GM13976 (cell line): ENCODE measurements at places on chromosomes 11 and 22.

GRCh38 chr11:4026389-4026788 lies 68.2 kb upstream of the RRM1 start:
- no peak for DNase-seq

DNA sequence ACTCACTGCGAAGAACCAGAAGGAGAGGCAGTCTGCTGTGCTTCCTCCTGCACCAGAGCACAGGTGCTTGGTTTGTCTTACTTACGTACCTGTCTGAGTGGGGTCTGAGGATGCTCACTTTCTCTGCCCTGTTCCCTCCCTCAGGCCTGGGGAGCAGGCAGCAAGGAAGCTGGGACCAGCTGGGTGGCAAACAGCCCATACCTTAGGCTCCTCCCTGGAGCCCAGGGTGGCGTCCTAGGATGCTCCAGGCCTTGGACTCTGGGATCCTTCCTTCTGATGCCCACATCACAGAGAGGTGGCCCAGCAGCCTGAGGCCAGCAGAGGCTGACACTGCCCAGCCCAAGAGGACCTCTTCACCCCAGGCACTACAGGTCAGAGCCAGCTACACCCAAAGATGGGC lies 593.2 kb downstream of the BRD1 start:
- DNase-seq = no peak

GRCh38 chr11:57368106-57368844 lies 12.7 kb downstream of the PRG3 start:
- no peak for DNase-seq

- DNase-seq = no peak
Observed at GRCh38 chr11:79043726-79044125, 397.1 kb downstream of the TENM4 start.

GRCh38 chr22:23045461-23045860 lies 24.9 kb upstream of the GNAZ start:
- DNase-seq = no peak

GRCh38 chr11:64778223-64778472 lies 194 bp downstream of the SF1 start:
- no peak for DNase-seq

- no peak for DNase-seq
Observed at GRCh38 chr11:132746305-132746704, 786.0 kb downstream of the OPCML start.

DNA sequence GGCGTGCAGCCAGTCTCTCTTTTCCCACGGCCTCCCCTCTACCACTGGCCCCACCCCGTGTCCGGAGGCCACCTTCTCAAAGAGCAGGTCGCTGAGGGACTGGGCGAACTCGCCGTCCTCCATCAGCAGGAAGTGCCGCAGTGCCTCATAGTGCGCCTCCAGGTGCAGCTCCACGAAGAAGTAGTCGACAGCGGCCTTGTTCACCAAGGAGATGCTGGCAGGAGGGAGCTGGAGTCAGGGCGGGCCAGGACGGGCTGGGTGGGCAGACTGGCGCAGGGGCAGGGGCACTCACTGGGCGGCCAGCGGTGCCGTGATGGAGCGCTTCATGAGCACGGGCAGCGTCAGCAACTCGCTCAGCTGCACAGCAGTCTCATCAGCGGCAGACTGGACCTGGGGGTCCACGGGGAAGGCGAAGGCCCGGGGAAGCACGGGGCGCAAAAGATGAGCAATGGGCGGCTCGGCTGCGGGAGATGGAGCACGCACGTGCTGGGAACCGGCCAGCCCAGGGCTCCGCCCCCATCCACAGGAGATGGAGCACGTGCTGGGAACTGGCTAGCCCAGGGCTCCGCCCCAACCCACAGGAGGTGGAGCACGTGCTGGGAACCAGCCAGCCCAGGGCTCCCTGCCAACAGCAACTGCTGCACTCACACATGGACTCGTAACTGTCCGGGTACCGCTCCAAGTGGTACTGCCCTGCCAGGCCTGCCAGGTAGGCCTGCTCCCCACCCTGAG lies 18.4 kb downstream of the SELENOO start:
- no peak for DNase-seq

GRCh38 chr11:19978668-19979518 lies 181.4 kb downstream of the DBX1 start:
- DNase-seq = peak; percentile 24

- DNase-seq = no peak
Observed at GRCh38 chr11:8871962-8872361, 39.0 kb upstream of the AKIP1 start.

GRCh38 chr11:97963528-97964331 lies 1057.0 kb upstream of the CNTN5 start:
- no peak for DNase-seq

DNA sequence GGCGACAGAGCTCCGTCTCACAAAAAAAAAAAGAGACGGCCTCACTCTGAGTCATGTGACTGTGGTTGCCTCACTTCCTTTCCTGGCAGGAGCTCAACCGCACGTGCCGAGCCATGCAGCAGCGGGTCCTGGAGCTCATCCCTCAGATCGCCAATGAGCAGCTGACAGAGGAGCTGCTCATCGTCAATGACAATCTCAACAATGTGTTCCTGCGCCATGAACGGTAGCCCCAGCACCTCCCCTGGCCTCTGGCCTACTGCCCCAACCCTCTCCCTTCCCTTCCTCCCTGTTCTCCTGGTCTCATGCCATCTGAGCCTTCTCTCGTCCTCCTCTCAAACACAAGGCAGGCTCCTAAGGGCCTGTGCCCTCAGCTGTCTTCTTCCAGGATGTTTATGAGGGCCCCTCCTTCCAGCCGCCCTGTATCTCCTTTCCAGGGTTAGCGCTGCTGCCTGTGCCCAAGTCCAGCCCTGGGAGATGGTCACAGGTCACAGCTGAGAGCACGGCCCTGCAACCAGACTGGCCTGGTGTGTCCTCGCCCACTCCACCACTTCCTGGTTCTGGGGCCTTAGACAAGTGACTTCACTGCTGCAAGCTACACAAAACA lies 30.7 kb downstream of the TOM1 start:
- no peak for DNase-seq

GRCh38 chr22:36375071-36375980 lies 12.4 kb downstream of the MYH9 start:
- no peak for DNase-seq

DNA sequence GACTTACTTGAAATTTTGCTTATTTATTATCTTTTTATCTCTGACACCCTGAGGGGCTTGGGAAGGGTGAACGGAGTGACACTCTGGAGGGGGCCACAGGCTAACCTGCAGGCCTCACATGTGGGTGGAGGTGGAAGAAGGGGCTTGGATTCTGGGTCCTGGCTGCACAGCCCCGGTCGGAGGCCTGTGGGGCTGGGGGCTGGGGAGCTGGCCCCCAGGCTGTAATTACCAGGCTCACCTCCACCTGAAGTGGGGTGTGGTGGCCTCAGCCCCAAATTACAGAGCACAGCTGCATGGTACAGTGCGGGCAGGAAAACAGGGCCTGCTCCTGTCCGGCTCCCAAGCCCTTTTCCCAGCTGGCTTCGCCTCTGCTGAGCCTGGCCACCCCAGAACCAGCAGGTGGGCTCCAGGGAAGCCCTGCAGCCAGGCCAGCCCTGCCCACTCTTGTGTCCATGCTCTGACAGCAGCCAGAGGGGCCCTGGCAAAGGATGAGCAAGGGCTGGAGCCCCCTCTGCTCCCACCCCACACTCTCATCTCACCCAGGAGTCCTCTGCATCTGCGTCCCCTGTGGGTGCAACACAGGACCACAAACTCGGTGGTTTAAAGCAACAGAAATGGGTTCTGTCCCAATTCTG lies 48.0 kb downstream of the IGF2 start:
- no peak for DNase-seq

GRCh38 chr11:3160252-3161031 lies 4.7 kb downstream of the OSBPL5 start:
- DNase-seq = no peak

DNA sequence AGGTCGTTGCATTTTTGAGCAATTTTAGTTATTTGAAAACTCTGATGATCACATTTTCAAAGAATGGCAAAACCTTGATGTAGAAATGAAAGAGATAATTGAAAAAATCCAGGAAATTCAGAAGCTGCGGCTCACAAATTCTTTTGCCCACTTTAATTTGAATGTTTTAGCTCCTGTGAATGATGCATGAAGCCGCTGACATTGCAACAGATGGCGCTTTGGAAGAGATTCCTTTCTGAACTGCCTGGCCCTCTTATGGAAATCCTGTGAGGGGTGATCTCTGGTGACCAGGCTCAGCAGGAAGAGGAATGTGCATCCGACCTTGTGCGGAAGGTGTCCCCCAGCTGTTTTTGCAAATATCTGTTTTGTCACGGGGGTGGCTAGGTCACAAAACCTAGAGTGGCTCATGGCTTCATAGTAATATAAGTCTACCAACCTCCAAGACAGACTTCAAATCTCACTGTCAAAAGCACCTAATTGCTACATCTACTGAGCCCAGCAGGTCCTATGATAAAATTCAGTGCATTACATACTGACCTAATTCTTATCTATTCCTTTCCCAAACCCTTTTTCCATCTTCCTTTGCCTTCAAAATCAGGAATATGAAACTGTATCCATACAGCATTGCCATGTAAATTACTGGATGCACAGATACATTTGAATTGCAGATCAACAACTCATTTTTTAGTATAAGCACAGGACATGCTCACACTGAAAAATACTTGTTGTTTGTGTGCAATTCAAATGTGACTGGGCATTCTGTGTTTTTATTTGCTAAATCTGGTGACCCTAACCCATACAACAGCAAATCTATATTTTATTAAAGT lies 412.7 kb downstream of the ETS1 start:
- DNase-seq = no peak

DNA sequence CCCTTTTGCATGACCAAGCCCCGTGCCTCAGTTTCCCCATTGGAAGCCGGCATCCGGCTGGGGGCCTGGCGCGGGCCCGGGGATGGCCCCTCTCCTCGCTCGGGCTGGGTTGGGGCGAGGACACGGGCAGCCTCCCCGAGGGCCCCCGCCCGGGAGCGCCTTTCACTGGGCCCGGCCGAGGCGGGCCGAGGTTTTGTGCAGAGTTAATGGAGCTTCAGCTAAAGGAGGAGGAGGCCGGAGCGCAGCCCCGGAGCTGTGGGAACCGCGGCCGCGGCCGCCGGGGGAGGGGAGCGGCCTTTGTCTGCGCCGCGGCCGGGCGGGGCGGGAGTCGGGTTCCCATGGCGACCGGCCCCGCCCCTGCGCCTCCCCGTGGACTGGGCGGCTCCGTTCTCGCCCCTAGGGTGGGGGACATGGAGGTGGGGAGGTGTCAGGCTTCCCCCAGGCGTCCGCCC lies 1.4 kb upstream of the MAPK11 start:
- peak; percentile 89 for DNase-seq

- DNase-seq = no peak
Observed at GRCh38 chr11:121418625-121419114, 33.4 kb upstream of the SORL1 start.

DNA sequence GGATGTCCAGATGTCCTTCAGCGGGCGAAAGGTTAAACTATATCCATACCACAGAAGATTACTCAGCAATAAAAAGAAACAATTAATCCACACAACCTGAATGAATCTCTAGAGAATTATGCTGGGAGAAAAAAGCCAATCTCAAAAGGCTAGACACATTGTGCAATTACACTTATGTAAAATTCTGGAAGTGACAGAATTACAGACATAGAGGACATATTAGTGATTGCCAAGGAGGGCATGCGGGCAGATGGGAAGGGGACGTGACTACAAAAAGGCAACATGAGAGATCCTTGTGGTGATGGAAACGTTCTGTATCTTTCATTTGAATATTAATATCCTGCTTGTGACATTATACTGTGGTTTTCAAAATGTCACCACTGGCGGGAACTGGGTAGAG lies 103.5 kb upstream of the BMAL1 start:
- no peak for DNase-seq

DNA sequence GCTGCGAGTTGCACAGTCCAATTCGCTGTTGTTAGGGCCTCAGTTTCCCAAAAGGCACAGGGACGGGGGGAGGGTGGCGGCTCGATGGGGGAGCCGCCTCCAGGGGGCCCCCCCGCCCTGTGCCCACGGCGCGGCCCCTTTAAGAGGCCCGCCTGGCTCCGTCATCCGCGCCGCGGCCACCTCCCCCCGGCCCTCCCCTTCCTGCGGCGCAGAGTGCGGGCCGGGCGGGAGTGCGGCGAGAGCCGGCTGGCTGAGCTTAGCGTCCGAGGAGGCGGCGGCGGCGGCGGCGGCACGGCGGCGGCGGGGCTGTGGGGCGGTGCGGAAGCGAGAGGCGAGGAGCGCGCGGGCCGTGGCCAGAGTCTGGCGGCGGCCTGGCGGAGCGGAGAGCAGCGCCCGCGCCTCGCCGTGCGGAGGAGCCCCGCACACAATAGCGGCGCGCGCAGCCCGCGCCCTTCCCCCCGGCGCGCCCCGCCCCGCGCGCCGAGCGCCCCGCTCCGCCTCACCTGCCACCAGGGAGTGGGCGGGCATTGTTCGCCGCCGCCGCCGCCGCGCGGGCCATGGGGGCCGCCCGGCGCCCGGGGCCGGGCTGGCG lies at the start of gene BCR:
Gene BCR, plus strand, starts transcription at position 209 of the 592 bp plus-strand sequence. CDS start 452 bp downstream, outside the sequence.
- DNase-seq = peak; percentile 88

- no peak for DNase-seq
Observed at GRCh38 chr22:23380230-23380573, 199.9 kb downstream of the IGLL1 start.

- no peak for DNase-seq
Observed at GRCh38 chr11:28011813-28012212, 96.1 kb downstream of the KIF18A start.

GRCh38 chr11:134562196-134562595 lies 150.2 kb upstream of the B3GAT1 start:
- DNase-seq = no peak

- DNase-seq = peak; percentile 98
Observed at GRCh38 chr22:41800348-41801146, at the start of gene CCDC134. TSS of gene CCDC134 (plus strand) at chr22:41800679. CDS start at chr22:41808891, 8,212 bp downstream.

- DNase-seq = no peak
Observed at GRCh38 chr22:16973591-16974297, 34.3 kb downstream of the GAB4 start.

- DNase-seq = no peak
Observed at GRCh38 chr11:9821008-9821752, 157.3 kb downstream of the SWAP70 start.

GRCh38 chr11:44681698-44682097 lies 45.1 kb upstream of the TSPAN18 start:
- DNase-seq = no peak

GRCh38 chr22:48702573-48703264 lies 1125.0 kb downstream of the BRD1 start:
- no peak for DNase-seq

DNA sequence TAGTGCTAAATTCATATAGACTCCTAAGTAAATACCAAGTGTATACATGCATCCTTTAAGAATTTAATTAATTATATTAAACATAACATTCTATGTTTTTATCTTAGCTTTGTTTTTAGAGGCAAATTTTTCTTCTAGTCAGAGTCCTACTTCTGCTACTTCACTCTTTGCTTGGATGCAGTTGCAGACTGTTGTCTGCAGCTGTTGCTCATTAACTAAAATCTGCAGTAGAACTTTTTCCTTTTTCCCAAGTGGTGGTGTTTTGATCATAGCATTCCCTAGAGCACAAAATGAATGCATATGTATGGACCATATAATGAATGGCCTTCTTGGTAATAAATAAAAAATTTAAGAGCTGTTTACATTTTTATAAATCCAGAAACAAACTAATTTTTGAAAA lies 198.3 kb downstream of the CASP12 start:
- no peak for DNase-seq

DNA sequence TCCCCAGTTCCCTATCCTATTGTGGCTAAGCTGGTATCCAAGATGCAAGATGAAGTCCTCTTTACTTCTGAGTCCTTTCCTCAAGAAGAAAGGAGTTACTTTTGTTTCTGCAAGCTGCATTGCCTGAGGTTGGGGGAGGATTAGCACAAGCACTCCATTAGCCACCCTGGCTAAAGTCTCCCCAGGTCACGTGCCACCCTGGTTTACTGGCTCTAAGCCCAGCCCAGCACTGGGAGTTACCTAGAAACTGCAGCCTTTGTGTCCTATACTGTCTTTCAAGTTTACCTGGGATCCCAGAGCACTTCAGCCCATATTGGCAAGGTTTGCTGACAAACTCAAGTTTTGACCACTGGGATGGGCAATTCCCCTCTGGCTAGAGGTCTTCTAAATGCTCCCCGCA lies 78.4 kb upstream of the DBX1 start:
- DNase-seq = no peak
